IMR-90 (cell line): ENCODE measurements at places on chromosomes 13 and 19. TPM values are rescaled to one million over a fixed set of nuclear protein-coding genes. Genes with fewer than 3 reads are reported as not detected.

The NTF4 gene
- polyA plus RNA-seq, result 0.09 and 0.11 TPM in 2 replicates

The U2AF2 gene
- 260 and 303 TPM in 2 replicates for polyA plus RNA-seq

The CFAP97D2 gene
- polyA plus RNA-seq, result not detected in 2 replicates

The JAK3 gene
- 1.2 and 1.5 TPM in 2 replicates for polyA plus RNA-seq

- peak; percentile 75 for DNase-seq
Measured at GRCh38 chr13:28659621-28659970, 666 bp downstream of the POMP start.

- no peak for DNase-seq
Measured at GRCh38 chr13:102309110-102309509, 92.7 kb downstream of the FGF14 start.

- DNase-seq, result peak; percentile 91
Measured at GRCh38 chr13:97433727-97434396, at the start of gene RAP2A. RAP2A (plus strand) TSS chr13:97434169; CDS start chr13:97434471, 302 bp downstream.

DNA sequence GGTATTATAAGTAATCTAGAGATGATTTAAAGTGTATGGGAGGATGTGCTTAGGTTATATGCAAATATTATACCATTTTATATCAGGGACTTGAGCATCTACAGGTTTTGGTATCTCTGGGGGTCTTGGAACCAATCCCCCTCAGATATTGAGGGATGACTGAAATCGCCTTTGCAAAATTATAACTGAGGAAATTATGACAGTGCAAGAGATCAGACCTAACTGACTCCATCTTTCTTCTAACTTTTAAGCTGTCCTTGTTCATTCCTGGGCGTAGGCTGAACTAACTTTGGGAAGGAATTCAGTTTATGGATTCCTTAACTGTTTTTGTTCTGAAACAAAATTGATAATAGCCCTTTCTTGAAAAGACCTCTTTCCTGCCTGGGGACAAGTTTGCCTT is 190.7 kb upstream of the KL start:
- DNase-seq, result no peak

GRCh38 chr13:110127986-110128511 is 178.9 kb downstream of the COL4A1 start:
- peak; percentile 49 for DNase-seq

GRCh38 chr13:50476577-50477285 is 366.8 kb downstream of the DLEU7 start:
- no peak for DNase-seq

- no peak for DNase-seq
Measured at GRCh38 chr13:45932676-45933075, 81.1 kb upstream of the SIAH3 start.

DNA sequence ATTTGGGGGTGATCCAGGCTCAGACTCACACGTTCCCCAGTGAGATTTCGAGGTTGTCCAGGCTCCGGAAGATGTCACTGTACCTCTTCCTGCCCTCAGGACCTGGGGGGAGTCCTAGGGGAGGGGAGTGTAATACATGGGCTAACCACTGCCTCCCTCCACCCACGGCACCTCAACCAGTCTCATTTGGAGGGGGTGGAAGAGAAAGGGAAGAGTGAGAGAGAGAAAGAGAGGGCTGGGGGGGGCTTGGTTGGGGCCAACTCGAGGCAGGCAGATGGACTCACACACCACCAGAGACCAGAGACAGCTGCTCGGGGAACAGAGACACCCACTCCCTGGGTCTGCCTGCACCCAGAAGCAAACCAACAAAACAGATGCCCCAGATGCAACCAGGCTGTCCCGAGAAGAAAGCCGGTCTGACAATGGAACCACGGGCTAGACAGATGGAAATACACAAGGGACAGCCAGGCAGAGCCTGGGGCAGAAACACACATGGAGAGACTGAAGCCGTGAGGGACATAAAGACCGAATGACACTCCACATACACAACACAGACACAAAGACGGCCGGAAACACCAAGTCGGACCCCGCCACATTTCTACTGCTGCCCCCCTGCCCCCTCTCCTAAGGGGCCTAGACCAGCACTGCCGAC is 825 bp downstream of the GMIP start:
- no peak for DNase-seq

DNA sequence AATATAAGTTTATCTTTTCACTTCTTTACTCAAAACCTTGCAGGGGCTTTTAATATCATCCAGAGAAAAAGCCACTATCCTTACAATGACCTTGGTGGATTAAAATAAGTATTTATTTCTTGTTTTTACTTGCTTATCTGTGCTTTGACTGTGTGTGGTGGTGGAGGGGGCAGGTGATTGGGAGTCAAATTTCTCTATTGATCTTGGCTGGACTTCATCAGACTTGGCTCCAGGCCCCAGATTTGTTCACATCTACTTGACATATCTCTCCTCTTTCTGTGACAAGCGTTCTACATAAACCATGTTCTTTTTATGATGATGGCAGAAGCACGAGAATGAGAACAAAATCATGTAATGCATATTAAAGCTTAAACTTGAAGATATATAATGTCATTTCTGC is 670.8 kb downstream of the PCDH17 start:
- no peak for DNase-seq

- peak; percentile 72 for DNase-seq
Measured at GRCh38 chr19:5627395-5627904, 4.6 kb downstream of the SAFB start.
